ENCODE measurements at places on chromosomes 7 and 10. TPM values are rescaled to one million over a fixed set of nuclear protein-coding genes. Genes with fewer than 3 reads are reported as not detected.
A peak's percentile ranks its signal among the peaks of the same experiment; 100 is the strongest.

GRCh38 chr10:77163670-77164348, 473.8 kb downstream of the KCNMA1 start:
- no peaks in the 10 kb centered on the region for H3K36me3 ChIP-seq
- H3K4me1 ChIP-seq, result peaks cover 64% of the 10 kb centered on the region
- no peaks in the 10 kb centered on the region for H3K27me3 ChIP-seq
- peak; percentile 53 for DNase-seq
- peak overlapping the region; percentile 53 for H3K27ac ChIP-seq
- H3K4me3 ChIP-seq, result no peak overlapping the region

GRCh38 chr7:66100408-66101050, 14.1 kb upstream of the CRCP start:
- H3K4me3 ChIP-seq, result peak overlapping the region; percentile 49
- peaks cover 10% of the 10 kb centered on the region for H3K4me1 ChIP-seq
- H3K27ac ChIP-seq, result peak overlapping the region; percentile 66
- no peaks in the 10 kb centered on the region for H3K27me3 ChIP-seq

DNA sequence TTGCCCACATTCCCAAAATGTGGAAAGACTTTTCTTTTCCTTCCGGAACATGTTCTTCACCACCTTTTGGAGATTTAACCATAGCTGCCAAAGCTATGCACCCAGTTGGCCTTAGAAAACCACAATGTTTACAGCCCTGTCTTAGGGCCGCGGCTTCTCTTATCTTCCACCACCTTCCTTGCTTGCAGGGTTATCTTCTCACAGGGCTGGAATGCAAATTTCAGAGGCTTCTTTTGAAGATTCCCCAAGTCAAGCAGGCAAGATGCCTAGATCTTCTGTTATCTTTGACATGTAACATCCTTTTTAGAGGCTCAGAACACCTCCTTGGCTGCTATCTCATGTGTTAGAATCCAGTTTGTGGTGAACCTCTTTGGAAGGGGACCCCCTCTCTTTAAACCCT, 11.1 kb downstream of the KCTD7 start:
- 0 out of 2 replicates have a peak, but pooled peaks cover 3% of the 10 kb centered on the region for H3K4me1 ChIP-seq
- no peaks in the 10 kb centered on the region for H3K27me3 ChIP-seq
- H3K36me3 ChIP-seq, result no peaks in the 10 kb centered on the region
- H3K4me3 ChIP-seq, result no peak overlapping the region

DNA sequence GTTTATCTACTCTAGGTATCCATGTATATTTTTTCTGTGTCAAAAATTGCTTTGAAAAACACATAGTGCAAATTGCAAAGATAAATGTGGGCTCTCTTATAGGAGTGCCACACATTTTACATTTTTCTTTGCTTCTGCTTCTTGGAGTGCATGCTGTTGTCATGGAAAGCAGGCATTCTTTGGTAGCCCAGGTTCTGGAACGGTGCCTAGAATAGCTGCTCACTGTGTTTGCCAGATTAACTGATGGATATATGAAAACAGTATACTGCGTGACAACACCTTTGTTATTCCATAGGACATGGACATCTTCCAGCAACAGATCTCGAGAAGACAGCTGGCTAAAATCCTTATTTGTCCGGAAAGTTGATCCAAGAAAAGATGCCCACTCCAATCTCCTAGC, 13.4 kb downstream of the NIPSNAP2 start:
- H3K4me1 ChIP-seq, result 0 out of 2 replicates have a peak, but pooled peaks cover 3% of the 10 kb centered on the region
- H3K36me3 ChIP-seq, result peaks cover 50% of the 10 kb centered on the region
- H3K27ac ChIP-seq, result no peak overlapping the region
- H3K27me3 ChIP-seq, result no peaks in the 10 kb centered on the region
- no peak for DNase-seq
- H3K4me3 ChIP-seq, result no peak overlapping the region

DNA sequence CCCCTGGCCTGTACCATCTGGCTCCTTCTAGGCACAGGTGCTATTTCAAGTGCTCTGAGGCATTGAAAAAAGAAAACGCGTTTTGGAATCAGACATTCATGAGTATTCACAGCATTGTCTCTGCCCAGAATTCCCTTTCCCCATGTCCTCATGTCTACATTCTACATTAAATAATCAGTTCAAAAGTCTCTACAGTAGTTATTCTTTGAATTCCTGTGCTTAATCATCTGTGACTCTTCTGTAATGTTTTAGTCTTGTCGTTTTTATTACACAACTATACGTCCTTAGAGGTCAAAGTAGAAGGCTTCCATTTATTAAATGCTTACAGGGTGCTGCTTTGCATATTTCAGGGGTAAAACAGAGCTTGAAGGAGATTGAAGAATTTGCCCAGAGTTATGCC, 95.7 kb downstream of the BICC1 start:
- no peaks in the 10 kb centered on the region for H3K27me3 ChIP-seq
- H3K4me3 ChIP-seq, result no peak overlapping the region
- no peaks in the 10 kb centered on the region for H3K36me3 ChIP-seq

Gene CHAT
- not detected for total RNA-seq

Measured in PC-9 (cell line).